ENCODE measurements at places on chromosomes 11 and 22.

GRCh38 chr22:20573833-20574615, 66.6 kb downstream of the MED15 start:
- no peak for DNase-seq

- DNase-seq: no peak
Measured at GRCh38 chr11:66589996-66590675, 2.7 kb downstream of the CCDC87 start.

- DNase-seq: no peak
Measured at GRCh38 chr11:10208131-10208575, 85.9 kb downstream of the SBF2 start.

- DNase-seq: no peak
Measured at GRCh38 chr11:115148101-115148500, 356.1 kb downstream of the CADM1 start.

GRCh38 chr22:17678817-17679385, 40.3 kb downstream of the BCL2L13 start:
- no peak for DNase-seq

GRCh38 chr22:22710719-22711531, 66.5 kb downstream of the GGTLC2 start:
- no peak for DNase-seq

- no peak for DNase-seq
Measured at GRCh38 chr11:47156333-47156732, 20.3 kb downstream of the ARFGAP2 start.

- no peak for DNase-seq
Measured at GRCh38 chr11:122207921-122208764, 92.1 kb upstream of the BLID start.

GRCh38 chr22:45777046-45777851, 105.6 kb downstream of the ATXN10 start:
- no peak for DNase-seq

- DNase-seq: no peak
Measured at GRCh38 chr11:32602657-32603415, 19.2 kb downstream of the EIF3M start.

GRCh38 chr11:57546869-57547475, 9.6 kb downstream of the SMTNL1 start:
- no peak for DNase-seq

GRCh38 chr11:78773077-78773476, 198.4 kb upstream of the NARS2 start:
- DNase-seq: no peak

DNA sequence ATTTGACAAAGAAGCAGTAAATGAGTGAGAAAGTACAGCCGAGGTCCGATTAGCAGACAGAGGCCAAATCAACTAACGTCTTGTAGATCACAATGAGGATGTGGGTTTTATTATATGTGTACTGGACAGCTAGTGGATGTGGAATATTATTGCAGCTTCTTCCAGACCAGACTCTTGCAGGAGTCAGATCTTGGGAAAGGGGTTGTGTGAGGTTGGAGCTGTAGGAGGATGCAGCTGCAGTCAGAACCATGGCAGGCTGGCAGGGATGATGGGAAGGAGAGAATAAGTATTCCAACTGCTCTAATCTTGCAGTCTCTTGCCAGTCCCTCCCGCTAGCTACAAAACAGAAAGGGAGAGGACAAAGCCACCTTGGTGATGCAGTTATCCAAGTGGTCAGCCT, 46.8 kb upstream of the LDLRAD3 start:
- DNase-seq: no peak

DNA sequence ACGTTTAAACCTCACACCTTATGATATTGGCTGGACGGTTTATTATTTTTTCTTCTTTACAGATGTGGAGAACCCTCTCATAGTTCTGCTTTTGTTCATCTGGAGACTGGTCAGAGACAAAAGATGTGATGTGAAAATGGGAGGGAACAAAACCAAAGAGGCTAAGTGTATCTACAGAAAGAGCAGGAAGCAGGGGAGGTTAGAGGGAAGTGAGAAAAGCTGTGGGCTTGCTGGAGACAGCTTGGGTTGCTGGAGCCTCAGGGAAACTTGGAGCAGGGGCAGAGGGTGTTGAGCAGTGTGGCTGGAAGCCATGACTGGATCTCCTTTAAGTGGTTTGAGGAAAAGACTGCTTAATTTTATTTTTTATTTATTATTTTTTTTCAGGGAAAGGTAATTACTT, 79.0 kb upstream of the SNX19 start:
- DNase-seq: no peak

DNA sequence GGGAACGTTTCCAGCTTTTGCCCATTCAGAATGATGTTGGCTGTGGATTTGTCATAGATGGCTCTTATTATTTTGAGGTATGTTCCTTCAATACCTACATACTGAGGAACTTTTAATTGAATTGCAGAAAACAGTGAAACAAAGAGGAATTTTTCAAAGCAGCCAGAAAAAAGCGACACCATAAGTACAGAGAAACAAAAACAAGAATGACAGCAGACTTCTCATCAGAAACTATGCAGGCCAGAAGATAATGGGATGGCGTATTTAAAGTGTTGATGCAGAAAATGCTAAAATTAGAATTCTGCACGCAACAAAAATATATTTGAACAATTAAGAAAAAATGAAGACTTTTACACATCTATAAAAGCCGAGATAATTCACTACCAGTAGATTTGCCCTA, 95.4 kb upstream of the TIMP3 start:
- DNase-seq: no peak

DNA sequence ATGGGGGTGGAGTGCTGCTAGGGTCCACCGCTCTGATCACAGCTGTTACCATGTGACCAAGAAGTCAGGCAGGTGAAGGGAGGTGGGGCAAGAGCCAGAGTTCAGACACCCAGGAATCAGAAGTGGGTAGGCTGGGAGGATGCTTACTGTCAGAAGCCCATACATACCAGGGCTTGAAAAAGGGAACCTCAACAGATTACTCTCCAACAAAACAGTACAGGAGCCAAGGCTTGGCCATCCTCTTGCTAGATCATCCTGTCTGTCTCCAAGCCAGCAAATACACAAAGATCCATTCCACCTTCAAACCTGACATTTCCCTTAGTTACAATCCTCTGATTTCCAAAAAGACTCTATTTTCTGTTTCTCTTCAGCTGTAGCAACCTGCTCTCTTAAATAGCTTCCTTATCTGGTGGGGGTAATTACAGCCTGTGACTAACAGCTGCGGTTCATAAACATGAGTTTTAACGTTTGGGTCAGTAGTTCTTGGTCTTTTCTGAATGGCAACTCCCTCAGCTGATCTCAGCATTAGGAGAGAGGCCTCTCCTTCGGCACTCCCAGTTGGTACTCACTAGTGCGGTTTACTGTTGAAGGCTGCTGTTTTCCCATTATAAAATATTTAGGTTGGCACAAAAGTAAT, 31.1 kb upstream of the WT1 start:
- DNase-seq: no peak

- no peak for DNase-seq
Measured at GRCh38 chr11:130441719-130442118, 6.7 kb upstream of the ADAMTS15 start.

DNA sequence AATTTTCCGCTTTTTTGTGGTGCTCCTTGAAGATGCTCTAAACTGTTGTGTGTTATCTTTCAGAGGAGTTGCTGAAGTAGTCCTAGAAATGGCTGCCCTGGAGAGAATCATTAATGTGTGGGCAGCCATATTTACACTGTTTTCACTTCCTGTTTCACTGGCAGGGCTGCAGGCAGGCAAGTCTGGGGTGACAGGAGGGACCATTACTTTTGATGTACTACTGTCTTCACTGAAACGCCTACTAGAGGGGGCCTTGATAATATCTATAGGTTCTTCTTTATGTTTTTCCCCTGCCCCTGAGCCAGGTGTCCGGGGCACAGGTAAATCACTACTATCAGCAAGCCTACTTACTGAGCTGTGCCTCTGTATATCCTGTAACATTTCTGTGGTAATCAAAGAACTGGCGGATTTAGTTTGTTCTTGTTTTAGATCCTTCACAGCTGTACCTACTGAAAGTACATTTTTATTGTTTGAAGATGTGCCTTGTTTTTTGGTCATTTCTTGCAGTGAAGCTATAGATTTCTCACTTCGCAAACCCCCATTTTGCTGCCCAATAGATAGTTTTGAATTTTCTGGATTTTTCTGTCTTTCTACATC, 39.7 kb downstream of the ACAT1 start:
- DNase-seq: no peak

- no peak for DNase-seq
Measured at GRCh38 chr22:44297470-44298061, 15.2 kb downstream of the SHISAL1 start.

GRCh38 chr22:40967111-40967760, 16.1 kb downstream of the RBX1 start:
- DNase-seq: no peak

DNA sequence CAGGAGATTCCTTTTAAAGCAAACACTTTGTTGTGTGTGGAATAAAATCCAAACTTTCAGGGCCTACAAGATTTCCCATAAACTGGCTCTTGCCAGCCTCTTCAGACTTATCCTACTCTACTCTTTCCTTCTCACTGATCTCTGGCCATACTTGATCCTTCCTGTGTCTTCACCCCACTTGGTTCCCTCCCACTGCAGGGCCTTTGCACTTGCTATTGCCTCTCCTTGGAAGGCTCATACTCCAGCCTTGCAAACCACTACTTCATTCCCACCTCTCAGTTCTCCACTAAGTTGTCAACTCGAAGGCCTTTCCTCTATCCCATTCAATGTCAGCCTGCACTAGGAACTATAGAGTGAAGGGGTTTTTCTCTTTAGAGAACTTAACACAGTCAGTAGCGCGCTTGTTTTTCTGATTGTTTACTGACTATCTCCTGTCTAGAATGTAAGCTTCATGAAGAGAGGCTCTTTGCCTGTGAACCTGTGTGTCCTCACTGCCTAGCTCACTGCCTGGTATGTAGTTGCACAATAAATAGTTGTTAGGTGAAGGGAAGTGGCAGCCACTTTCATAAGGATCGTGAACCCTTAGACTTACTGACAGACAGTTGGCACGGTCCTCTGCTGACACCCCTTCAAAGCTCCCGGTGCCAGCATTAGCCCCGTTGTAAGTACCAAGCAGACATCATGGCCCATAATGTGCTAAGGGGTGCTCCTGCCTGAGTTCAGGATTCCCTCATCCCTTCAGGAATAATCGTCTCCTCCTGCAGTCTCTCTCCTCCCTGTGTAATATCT, 833 bp upstream of the ME3 start:
- DNase-seq: no peak

- DNase-seq: no peak
Measured at GRCh38 chr22:47297261-47298016, 535.0 kb downstream of the TBC1D22A start.

DNA sequence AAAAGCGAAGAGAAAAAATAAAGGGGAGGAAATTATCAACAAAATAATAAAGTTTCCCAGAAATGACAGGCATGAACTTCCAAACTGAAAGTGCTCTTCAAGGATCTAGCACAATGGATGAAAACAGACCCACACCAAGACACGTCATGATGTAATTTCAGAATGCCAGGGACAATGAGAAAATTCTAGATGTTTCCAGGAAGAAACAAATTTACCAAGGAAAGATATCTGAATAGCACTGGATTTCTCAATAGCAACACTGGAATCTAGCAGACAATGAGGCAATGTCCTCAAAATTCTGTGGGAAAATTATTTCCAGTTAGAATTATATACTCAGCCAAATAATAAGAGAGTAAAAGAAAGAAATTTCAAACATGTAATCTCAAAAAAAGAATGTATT, 46.0 kb downstream of the DENND5A start:
- no peak for DNase-seq

DNA sequence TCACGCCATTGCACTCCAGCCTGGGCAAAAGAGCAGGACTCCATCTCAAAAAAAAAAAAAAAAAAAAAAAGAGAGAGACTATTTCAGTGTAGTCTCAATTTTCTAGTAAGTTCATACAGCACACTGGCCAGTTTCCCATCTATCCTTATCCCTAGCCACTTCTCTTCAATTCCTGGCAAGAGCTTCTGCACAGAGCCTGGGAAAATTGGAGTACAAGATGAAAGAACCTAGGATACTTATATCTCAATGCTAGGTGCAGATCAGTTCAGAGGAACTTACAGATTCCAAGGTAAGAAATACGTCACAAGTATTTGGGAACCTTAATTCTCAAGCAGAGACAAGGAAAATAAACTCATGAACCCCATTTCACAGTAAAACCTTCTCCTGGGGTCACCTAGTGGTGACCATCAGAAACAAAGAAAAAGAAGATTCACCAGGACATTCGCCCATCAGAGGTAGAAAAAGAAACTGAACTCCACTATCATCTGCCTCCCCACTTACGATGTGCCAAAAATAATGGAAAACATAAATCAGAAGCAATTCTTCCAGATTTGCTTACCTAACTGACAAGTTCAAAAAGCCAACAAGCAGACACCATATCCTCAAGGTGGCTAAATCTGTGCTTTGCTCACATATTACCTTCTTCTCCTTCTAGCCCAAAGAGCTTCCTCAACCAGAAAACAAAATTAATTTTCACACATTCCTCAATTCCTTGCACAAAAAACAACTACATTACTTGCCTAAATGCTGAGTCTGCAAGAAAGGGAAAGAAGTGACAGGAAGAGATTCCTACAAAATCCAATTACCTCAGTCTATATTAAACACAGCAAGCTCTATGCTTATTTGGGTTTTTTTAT, 4.9 kb downstream of the DENND5A start:
- no peak for DNase-seq

DNA sequence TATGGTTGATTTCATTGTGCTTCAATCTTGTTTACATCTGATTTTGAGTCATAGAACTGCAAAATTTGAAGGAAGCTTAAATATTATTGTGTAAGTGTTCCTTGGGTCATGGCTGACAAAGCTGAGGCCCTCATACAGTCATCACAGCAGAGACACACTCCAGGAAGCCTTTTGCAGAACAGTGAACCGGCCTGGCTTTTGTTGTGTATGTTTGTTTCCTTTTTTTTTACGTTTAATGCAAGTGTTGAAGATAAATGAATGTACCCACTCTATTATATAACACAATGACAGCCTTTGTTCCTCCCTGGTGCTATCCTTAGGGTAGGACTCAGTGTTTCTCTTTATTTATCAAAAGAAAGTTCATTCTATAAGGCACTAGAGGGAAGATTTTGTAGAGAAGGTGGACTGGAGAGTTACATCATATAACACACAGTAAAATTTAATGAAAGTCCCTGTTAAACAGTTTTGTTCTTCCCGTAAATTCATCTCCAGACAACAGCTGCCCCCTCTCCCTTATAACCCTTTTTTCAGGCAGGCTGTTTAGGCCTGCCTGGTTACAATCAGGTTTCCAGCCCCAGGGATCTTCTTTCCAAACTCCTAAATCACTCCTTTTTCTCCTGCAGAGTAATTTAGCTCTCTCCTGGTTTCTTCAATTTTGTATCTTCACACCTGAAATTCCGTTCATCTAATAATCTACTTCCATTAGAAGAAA, 34.3 kb upstream of the CSTF3 start:
- no peak for DNase-seq

- no peak for DNase-seq
Measured at GRCh38 chr22:26139310-26139709, 30.0 kb upstream of the SEZ6L start.

DNA sequence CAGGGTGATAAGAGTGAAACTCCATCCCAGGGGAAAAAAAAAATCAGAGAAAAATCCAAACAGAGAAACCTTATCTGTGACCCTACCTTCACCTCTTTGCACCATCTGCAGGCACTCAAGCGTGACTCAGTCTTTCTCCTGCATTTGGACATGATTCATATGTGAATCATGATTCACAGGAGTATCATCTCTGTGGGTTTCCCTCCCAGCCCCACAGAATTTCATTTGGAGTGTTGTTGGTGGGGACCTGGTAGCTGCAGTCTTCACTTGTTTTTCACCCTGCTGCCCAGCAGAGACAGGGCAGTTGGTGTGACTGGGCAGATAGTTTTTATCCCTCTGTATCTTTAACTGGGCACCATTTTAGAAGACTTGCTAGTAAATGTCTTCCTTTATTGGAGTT, 75.7 kb downstream of the DEPDC5 start:
- DNase-seq: no peak

Measured in right renal cortex interstitium (tissue), 3 donors.